T-cell (primary cell): ENCODE measurements at places on chromosomes 3 and 15. TPM values are rescaled to one million over a fixed set of nuclear protein-coding genes. Genes with fewer than 3 reads are reported as not detected.

Gene PPM1L
- 5.7 TPM for total RNA-seq

Gene MYO9A
- 38.3 TPM for total RNA-seq

Gene ARNT2
- not detected for total RNA-seq

Gene SPTSSB
- 0.73 TPM for total RNA-seq

Gene GOLGA6A
- total RNA-seq: not detected

Gene CAMK2N2
- not detected for total RNA-seq

Gene CYP8B1
- 0.09 TPM for total RNA-seq

Gene CLDN1
- 0.28 TPM for total RNA-seq

Gene TMEM212
- not detected for total RNA-seq

Gene PPP1R14D
- total RNA-seq: not detected

Gene ZBED2
- not detected for total RNA-seq

Gene SPINK8
- total RNA-seq: not detected

Gene CKMT1B
- total RNA-seq: not detected

Gene CCR3
- total RNA-seq: 0.55 TPM

Gene HPS3
- 20.8 TPM for total RNA-seq
